Stimulated activated CD4-positive, alpha-beta T cell treated with anti-CD3 and anti-CD28 coated beads, Interleukin-12 subunit alpha, Interleukin-12 subunit beta, amount 100 ng/mL, for 4 hours (primary cell): ENCODE measurements at places on chromosomes 7 and 10.

DNA sequence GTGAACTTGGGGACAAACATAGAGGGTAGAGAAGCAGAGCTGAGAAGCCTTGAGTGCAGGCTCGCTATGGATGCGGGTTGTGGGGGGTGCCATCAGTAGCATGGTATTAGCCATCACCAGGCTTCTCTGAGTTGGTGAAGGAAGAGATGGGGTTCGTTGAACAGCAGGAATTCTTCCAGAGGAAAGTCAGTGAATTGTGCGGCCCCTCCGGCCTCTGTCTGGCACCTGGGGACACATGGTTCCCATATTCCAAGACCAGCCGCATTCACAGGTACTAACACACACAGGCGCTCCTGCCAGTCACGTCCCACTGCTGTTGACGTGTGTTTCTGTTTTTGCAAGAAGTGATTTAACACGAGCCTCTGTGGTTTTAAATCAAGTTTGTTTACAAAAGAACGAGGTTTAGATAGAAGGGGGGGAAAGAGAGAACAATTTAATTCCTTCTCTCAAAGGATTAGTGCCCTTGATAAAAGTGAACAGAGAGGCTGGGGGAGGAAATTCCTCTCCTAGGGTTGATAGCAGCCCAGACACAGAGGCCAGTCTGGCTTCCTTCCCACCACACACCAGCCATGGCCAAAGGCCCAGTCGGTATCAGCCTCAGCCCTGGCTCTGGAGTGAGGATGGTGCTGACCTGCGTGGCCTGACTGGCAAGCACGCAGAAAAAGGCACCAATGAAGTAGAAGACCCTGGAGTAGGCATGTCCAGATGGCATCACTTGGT is 252.6 kb upstream of the IGFBP3 start:
- DNase-seq = no peak

DNA sequence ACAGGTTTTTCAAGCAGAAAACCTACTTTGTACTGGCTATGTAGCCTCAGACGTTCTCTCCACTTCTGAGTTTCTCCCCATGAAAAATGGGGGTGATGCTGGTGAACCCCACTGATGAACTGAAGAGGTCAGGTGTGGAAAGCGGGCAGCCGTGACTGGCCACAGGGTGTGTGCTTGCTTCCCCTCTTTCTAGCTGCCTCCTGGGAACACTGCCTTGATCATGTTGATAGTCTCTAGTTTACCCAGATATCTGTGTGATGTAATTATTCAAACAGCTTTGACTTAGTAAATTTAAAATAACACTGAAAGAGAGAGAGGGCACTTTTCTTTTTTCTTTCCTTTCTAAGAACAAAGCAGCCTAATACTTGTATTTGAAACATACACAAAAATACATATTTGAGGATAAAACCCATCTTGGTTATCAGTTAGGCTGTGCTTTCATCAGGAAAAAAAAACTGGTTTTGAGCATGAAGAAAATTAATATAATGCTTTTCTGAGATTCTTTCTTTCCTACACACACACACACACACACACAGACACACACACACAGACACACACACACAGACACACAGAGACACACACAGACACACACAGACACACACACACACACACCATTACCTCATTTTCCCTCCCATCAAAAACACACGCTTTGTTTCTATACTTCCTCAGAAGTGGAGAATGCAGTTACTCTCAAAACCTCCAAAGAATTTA is 76.7 kb downstream of the MACC1 start:
- DNase-seq = no peak

- no peak for DNase-seq
Observed at GRCh38 chr7:117184367-117184766, 138.5 kb downstream of the WNT2 start.

GRCh38 chr7:135704698-135705097 is 23.3 kb downstream of the SLC13A4 start:
- no peak for DNase-seq

- DNase-seq = peak; percentile 76
Observed at GRCh38 chr7:92904244-92905131, 68.1 kb upstream of the CDK6 start.

GRCh38 chr7:80140388-80140787 is 5.8 kb downstream of the GNAI1 start:
- DNase-seq = no peak

DNA sequence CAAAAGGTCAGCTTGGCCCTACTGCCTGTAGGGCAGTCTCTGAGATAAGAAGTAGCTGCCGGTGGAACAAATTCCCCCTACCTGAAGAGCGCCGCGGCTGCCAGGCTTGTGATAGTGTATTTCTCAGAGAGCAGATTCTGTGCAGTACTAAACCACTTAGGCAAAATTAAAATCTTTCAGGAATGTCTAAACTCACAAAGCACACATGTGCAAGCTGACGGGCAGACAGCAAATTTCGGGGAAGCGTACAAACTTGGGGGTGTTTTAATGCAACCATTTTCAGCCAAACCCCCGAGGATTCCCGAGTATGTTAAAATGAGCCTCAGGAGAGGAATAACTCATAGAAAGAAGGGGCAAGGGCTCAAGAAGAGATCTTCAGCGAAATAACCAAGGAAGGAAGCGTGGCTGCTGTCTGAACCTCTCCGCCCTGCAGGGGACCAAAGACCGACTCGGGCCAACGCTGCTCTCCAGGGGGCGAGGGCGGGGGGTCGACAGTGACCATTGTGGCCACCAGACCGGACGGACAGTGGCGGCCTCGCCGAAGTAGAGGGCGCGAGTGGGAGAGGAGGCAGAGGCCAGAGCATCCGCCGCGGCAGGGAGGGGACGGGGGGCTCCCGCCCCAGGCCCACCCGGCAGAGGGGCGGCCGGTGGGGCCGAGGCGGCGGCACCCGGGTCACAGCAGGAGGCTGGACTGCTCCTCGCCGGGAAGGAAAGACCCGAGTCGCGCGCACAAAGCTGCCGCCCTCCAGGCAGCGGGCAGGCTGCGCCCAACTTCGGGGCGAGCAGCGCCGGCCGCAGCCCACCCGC is 819 bp downstream of the HYCC1 start:
- DNase-seq = no peak

DNA sequence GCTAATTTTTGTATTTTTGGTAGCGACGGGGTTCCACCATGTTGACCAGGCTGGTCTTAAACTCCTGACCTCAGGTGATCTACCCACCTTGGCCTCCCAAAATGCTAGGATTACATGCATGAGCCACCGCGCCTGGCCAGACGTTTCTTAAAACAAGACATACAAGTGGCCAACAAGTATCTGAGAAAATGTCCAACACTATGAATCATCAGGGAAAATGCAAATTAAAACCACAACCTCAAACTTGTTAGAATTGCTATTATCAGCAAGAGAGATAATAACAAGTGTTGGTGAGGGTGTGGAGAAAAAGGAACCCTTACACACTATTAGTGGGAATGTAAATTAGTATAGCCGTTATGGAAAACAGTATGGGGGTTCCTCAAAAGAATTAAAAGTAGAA is 148.6 kb downstream of the SUGCT start:
- DNase-seq = no peak

DNA sequence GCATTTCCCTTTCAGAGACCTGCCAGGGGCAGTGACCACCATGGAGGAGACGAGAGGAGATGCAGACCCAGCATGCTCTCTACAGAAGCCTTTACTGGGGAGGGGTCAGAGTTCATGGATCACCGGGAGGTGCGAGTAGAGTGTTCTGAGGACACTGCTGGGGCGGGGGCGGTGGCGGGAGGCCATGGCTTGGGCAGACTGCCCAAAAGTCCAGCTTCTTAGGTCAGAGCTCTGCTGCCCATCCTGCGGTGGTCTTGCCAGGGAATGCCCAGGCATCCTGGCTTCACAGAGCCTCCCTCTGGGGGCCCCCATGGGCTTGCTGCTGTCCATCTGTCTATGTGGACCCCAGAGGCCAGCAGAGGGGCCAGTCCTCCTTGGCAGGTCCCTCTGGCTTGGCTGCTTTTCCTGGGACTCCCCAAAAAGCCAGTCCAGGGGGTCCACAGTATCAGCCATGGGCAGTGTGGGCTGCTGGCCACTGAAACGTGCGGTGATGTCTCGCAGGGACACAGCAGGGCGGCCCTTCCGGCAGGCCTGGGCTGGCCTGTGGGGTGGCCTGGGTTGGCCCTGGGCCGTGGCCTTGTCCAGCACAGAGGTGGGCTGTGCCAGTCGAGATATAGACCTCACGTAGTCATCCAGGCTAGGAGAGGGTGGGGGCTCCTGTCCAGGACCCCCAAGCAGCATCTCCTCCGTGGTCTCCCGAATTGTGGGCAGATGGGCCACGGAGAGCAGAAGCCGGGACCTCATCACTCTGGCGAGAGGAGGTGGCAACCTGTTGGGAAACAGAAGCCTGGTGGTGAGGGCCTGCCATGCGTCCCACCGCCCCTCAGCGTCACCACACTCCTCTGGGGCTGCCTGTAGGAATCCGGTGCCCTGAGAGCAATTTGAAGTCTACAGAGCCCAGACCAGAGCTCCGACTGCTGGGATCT is 1.1 kb downstream of the DEPP1 start:
- no peak for DNase-seq

- DNase-seq = no peak
Observed at GRCh38 chr7:45203036-45203435, 45.4 kb downstream of the RAMP3 start.

GRCh38 chr7:30844483-30844874 is 67.2 kb upstream of the AQP1 start:
- no peak for DNase-seq

DNA sequence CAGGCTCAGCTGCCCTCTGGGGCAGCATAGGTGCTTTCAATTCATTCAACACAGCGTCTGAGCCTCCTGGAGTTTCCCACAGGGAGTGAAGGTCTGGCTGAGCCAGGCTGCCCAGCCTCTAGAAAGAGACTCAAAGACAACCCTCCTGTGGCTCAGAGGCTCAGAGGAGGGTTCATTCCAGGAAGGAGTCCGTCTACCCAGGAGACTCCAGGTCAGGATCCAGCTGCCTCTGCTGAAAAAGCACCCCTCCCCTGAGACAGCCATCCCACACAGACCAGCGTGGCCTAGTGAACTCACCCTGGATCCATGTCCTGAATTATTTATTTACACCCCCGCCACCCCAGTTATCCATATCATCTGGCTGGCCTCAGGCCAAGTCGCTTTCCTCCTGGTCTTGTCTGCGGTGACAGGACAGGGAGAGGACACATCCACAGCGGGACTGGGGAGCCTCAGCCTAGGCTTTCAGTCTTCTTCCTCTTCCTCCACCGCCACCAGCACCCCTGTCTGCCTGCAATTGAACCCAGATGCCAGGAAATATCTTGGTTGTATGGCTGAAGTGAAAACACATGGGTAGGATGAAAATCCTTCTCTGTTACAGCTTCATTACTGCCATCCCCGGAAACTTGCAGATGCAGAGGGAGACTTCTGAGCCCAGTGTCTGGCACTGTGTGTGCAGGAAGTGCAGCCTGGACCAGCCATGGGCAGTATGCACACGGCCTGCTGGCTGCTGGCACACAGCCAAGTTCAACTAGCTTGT is 44.0 kb upstream of the COL13A1 start:
- no peak for DNase-seq

DNA sequence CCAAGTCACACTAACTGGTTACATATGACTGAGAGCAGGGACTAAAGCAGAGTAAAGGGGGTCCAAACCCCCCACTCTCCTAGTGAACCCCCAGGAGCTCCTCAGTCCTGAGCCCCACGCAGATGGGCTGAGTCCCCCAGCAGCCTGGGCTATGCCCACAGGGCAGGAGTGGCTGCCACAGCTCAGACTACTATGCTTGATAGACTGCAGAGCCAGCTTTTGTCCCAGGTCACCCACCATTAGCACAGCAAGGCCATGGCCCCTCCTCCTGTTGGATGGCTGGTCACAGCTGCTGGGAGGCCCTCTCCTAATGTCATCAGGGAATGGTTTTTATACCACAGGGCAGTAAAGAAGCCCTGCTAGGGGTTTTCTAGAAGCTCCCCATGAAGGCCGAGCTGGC is 46.3 kb upstream of the FGFR2 start:
- DNase-seq = no peak

DNA sequence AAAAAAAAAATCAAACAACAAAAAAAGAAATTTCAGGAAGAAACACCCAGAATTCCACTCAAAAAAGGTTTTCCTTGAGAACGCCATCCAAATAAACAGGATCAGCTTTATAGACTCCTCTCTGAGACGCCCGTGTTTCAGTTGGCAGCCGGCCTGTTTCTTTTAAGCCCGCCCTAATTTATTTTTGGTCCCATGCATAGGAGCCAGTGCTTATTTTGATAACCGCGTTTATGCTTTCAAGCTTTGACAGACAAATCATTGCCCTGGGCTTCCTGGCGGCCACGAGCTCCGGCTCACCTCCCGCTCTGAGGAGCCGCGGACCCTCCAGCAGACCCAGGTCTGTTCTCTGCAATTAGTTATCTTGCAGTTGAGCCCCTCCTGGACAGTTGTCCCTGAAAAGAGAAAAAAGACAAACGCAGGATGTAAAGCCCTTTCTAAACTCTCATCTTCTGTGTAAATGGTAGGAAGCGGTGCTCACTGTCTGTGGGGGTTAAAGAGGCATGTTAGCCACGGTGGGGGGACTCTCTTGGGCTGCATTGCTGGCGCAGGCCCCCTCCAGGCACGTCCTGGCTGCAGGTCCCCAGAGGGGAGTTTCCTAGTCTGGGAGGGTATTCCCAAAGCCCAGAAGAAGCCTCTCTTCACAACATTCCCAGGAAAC is 22.2 kb upstream of the UNCX start:
- DNase-seq = no peak

DNA sequence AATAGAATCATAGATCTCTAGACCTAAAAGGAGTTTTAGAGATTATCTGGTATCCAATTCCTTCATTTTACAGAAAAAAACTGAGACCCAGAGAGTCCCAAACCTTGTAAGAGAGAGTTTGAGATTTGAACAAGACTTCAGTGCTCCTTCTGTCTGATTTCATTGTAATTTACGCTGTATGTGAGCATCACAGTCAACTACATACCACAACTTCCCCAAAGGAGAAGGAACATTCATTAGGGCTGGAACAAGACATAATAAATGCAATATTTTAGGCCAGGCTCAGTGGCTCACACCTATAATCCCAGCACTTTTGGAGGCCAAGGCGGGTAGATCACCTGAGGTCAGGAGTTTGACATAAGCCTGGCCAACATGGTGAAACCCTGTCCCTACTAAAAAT is 17.3 kb upstream of the PRKAR2B start:
- no peak for DNase-seq
